ENCODE measurements at places on chromosomes 11 and 22.

DNA sequence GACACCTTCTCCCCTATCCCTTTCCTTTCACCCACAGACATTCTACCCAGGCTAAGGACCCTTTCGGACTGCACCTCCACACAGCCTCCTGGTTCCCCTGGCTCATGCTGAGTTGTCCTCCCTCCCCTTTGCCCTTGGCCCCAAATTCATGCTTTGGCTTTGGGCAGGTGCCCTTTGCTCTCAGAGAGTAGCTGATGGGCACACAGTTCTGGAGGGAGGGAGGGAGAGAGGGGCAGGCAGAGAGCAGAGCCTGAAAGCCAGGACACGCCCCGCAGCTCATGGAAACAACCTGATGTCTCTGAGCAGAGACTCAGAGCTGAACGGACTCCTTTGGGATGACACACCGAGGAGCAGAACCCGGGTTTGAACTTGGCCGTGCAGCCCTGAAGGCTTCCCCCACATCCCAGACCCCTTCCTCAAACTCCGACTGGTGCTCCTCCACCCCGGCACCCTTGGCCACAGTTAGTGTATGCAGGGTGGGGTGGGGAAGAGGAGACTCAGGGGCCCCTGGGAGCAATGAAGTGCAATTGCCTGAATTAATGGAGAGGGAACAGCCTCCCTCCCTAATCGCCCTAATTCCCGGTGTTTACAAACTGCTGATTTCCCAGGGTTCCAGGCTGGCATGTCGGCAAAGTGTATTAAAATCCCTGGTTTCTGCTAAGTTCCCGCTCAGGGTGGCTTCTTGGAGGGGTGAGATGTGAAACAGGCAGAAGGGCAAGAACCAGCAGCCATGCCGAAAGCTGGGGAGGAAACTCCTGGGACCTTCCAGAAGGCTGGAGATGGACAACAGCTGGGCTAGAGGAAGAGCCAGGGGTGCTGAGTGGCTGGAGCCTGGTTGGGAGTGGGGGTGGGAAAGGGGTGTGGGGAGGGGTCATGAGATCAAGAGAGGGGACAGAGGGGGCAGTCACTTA lies 71.2 kb upstream of the SHISAL1 start:
- no peak for DNase-seq

DNA sequence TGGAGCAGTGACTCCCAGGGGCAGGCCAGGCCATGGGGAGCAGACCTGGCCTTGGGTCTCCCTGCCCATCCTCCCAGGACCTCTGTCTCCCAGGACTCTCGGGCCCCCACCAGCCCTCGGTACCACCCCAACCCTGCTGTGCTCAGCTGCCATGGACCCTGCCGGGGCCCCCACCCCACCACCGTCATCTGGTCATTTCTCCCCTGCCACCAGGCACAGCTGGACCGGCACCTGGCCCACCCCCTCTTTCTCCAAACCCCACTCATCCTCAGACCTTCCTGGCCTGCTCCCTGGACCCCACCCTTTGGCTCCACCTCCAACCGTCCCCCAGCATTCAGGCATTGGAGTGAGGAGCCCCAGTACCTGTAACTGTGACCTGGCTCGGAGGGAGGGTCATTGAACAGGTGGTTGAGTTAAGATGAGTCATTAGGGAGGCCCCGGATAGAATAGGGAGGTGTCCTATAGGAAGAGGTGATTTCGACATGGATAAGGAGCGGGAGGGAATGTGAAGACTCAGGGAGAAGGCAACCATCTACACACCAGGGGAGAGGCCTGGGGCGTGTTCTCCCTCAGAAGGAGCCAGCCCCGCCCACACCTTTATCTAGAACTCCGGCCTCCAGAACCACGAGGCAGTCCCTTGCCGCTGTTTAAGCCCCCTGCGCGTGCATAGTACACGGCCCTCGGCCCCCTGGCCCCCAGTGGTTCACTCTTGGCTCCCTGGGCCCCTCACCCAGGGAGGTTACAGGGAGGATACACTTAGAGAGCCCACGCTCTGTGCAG lies 1395.9 kb downstream of the BRD1 start:
- no peak for DNase-seq

- no peak for DNase-seq
These were observed 6.4 kb upstream of the PKNOX2 start for GRCh38 chr11:125157953-125158680.

- DNase-seq, result no peak
These were observed 5.7 kb upstream of the LIN7C start for GRCh38 chr11:27512238-27512637.

DNA sequence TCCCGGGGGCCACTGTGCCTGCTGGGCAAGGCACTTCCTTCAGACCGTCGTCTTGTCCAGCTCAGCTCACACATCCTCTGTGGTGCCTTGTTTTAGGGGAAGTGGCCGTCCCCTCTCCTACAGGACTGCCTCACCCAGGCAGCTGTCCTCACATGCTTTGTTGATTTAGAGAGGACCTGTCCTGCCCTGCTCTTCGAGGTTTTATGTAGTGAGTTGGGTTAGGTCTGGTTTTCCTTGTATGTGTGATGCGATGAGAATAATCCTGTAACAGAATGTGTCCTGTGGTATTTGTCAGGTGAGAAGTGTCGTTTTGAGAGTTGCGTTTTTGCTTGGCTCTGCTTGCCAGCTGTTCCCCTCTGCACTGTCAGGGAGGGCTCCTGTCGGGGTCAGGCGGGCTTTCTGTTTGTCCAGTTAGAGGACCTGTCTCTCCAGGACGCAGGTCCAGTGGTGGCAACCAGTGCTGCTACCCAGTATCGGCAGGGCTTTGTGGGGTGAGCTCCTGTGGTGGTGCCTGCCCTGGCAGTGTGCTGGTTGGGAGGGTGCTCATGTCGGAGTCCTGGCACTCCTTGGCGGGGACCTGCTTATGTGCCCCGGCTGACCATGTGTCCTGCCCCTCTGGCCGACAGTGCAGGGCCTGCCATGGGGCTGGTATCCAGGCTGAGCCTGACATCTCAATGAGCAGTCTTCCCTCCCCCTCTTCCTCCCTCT lies 41.3 kb downstream of the MUC6 start:
- no peak for DNase-seq

GRCh38 chr22:37053310-37054055 lies 1.9 kb downstream of the KCTD17 start:
- no peak for DNase-seq

GRCh38 chr11:120749395-120749794 lies 237.8 kb downstream of the GRIK4 start:
- DNase-seq, result no peak

- DNase-seq, result no peak
These were observed 1.0 kb downstream of the NLRP14 start for GRCh38 chr11:7021318-7021717.

All from MV-4-11 (cell line).